ENCODE measurements at places on chromosomes 12 and 14.

GRCh38 chr12:103697971-103698751, 111.1 kb downstream of the STAB2 start:
- no peak for DNase-seq

DNA sequence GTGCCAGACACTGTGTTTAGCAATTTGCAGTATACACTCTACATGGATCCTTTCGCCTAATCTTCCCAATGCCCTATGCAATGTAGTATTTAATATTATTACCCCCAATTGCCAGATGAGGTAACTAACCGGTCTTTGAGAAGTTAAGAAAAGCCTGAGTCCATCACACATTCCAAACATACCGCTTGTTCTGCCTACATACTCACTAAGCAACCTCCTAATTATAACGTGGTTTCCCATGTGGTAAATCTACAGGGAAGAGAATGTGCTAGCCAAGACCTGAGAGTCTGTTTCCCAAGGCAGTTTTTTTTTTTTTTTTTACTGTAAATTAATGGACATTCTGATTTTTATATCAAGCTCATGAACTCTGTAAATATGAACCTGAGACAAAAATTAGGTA, 37.2 kb downstream of the ATP2B1 start:
- DNase-seq, result peak; percentile 24

GRCh38 chr12:62649412-62650138, 182.9 kb downstream of the MON2 start:
- no peak for DNase-seq

DNA sequence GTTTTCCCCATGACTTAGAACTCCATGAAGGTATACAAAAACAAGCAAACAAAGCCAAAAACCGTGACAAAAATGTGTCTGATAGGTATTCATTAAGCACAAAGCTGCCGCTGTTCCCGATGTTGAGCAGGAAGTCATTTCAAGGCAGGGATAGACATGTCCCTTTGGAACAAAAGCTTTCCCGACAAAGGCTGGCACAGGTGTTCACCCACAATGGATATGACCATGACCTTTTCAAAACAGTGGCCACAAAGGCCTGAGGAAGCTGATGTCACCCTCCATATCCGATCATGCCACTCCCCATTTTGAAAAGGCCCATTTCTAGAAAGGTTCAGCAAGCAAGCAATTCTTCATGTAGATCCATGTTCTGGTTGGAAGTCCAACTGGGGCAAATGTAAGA, 279.1 kb downstream of the BTG1 start:
- no peak for DNase-seq

GRCh38 chr14:56156096-56156495, 37.9 kb downstream of the PELI2 start:
- DNase-seq, result no peak
